ENCODE measurements at places on chromosomes 11 and 22.

DNA sequence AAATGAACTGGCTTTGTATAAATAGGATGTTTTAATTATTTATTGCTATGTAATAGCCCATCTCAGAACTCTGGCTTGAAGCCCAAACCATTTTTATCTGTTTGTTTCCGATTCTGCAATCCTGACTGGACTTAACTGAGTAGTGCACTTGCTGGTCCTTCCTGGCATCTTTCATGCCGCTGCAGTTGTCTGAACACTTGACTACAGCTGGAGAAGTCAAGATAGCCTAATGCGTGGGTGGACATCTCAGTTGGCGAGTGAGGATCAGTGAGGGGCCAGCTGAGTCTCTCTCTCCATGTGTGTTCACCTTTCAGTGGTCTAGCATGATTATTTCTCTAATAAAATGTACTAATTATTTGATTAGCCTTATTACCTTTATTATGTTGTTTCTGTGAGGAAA, 105.8 kb downstream of the PRMT3 start:
- H3K27ac ChIP-seq = no peak overlapping the region
- H3K4me3 ChIP-seq = no peak overlapping the region
- DNase-seq = no peak
- H3K36me3 ChIP-seq = peaks cover 13% of the 10 kb centered on the region
- no peaks in the 10 kb centered on the region for H3K4me1 ChIP-seq

DNA sequence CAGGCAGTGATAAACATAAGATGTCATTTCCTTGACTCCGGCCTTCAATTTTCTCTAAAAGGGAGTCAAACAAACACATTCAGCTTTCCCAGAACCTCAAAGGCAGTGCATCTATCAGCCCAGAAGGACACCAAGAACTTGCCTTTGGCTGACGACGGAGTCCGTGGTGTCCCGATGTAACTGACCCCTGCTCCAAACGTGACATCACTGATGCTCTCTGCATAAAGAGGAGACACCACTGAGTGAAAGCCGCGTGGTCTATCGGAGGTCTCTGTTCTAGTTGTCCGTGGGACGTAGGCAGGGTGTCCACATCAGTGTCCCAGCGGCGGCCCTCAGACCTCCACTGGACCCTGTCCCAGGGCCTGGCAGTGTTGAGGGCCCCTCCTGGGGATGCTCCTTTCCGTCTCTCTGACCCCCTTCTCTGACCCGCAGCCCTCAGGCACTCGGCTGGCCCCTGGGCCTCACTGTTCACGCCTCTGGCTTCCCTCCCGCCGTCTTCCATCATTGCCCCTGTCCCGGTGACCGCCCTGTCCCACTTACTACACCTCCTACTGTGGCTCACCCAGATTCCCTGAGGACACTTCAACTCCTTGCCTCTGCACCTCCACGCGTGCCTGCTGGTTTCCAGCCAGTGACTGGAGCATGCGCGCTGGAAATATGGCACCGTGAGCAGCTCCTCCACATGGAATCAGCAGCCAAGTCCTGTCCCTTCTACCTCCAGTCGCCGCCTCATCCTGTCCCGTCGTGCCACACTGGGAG, 70.4 kb downstream of the NCAPD3 start:
- H3K4me1 ChIP-seq = no peaks in the 10 kb centered on the region
- H3K36me3 ChIP-seq = peaks cover 40% of the 10 kb centered on the region
- DNase-seq = no peak
- H3K27me3 ChIP-seq = no peaks in the 10 kb centered on the region

GRCh38 chr11:114154271-114155047, 94.9 kb downstream of the ZBTB16 start:
- no peaks in the 10 kb centered on the region for H3K27me3 ChIP-seq
- DNase-seq = no peak
- no peak overlapping the region for H3K4me3 ChIP-seq
- peaks cover 71% of the 10 kb centered on the region for H3K4me1 ChIP-seq
- no peak overlapping the region for H3K27ac ChIP-seq

GRCh38 chr22:44620841-44621257, 81.2 kb upstream of the PRR5 start:
- H3K27ac ChIP-seq = no peak overlapping the region
- H3K27me3 ChIP-seq = no peaks in the 10 kb centered on the region
- H3K36me3 ChIP-seq = no peaks in the 10 kb centered on the region
- H3K4me1 ChIP-seq = peaks cover 6% of the 10 kb centered on the region

Measured in effector memory CD8-positive, alpha-beta T cell (primary cell).